ENCODE measurements at places on chromosomes 16 and 17.

- peak; percentile 74 for DNase-seq
These were observed 27.5 kb upstream of the PIK3R6 start for GRCh38 chr17:8894673-8895578.

DNA sequence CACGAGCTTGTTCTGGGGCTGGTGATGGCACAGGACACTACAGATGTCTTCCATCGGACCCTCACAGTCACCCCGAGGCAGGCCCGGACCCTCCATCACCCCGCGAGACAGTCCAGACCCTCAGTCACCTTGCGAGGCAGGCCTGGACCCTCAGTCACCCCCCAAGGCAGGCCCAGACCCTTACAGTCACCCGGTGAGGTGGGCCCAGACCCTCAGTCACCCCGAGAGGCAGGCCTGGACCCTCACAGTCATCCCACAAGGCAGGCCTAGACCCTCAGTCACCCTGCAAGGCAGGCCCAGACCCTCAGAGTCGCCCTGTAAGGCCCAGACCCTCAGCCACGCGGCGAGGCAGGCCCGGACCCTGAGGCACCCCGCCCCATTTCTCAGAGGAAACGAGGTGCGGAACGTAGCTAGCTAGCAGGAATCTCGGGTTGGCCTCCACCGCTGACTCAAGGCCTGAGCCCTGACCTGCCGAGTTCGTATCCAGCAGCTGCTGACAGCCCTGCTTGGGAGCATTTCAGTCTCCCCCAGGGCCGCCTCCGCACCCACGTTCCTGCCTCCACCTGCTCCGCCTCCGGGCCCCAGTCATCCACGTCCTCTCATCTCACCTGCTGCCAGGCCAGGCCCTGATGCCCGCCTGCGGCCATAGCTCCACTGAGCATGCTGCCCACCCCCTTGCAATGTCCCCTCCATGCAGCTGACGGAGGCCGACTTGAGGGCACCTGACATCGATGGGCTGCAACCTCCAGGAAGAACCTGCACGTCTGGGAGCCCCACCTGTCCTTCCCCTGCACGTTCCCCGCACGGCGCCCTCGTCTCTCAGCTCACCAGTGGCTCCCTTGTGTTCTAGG is 28.7 kb downstream of the RPH3AL start:
- no peak for DNase-seq

DNA sequence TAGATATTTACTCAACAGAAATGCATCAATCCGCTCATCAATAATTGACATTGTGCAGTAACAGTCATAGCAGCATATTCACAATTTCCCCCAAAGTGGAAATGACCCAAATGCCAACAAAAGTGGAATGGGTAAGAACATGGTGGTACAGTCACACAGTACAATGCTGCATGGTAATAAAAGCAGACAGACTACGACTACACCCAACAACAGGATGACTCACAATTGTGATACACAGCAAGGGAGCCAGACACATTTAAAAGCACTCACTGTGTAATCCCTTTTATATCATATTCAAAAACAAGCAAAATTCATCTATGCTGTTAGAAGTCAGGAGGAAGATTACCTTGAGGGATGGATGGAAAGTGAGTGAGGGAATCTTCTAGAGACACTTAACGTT is 76.5 kb upstream of the NUDT7 start:
- DNase-seq: no peak

DNA sequence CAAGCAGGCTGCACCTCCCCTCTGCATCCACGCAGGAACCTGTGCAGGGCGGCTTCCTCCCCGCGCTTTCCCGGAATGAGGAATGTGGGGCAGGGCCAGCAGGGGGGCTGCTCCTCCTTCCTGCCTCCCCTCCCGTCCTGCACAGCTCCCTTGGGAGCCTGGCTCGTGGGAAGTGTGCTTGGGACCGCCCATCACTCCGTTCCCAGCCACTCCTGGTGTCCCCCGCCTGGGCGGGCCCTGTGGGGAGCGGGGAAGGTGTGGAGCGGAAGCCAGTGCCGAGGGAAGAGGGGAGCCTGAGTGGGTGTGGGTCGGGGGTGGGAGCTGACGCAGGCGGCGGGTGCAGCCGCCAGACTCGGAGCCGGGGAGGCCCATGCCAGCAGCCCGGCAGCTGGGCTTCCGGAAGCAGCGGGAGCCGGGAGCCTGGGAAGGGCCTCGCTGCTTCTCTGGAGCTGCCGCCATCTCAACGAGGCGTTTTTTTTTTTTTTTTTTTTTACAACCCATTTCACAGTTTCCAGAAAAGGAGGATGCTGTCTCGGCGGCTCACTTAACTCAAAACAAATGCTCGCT is 24.1 kb downstream of the BAHCC1 start:
- peak; percentile 96 for DNase-seq

GRCh38 chr17:78414178-78415162 is 36.0 kb downstream of the PGS1 start:
- DNase-seq: no peak

- no peak for DNase-seq
These were observed 24.0 kb downstream of the SMARCE1 start for GRCh38 chr17:40623419-40624210.

DNA sequence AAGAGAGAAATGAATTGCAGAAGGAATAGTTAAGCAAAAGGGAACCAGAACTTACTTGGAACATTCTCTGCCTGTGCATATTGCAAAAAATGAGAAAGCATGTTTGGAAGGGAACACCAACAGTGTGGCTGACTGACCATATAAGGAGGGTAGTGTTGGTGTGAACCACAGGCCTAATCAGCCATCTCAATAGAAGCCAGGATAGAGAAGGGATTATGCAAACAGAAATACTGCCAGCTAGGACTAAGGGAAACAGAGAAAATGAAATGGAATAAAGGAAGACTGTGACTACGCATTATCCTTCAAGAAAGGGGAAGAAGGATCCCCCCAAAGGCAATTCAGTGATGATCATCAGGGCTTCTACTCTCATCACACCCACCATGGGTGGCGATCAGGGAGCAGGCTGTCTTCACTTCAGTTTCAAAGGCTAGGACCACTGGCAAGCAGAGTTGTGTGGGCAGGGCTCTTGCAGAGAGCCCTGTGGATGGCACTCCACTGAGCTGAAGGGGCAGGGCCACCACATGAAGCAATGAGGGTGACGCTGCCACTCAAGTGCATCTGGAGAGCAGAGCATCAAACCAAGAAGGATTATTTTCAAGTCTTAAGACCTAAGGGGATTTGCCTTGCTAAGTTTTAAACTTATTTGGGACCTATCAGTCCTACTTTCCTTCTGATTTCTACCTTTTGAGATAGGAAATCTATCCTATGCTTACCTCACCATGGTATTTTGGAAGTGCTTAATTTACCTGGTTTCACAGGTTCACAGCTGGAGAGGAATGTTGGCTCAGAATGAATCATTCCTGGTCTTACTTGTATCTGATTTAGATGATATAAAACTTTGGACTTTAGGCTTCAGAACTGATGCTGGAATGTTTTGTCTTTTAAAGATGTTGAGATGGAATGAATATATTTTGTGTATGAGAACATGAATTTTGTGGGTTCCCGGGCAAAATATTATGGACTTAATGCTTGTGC is 140.5 kb downstream of the SSH2 start:
- peak; percentile 41 for DNase-seq

DNA sequence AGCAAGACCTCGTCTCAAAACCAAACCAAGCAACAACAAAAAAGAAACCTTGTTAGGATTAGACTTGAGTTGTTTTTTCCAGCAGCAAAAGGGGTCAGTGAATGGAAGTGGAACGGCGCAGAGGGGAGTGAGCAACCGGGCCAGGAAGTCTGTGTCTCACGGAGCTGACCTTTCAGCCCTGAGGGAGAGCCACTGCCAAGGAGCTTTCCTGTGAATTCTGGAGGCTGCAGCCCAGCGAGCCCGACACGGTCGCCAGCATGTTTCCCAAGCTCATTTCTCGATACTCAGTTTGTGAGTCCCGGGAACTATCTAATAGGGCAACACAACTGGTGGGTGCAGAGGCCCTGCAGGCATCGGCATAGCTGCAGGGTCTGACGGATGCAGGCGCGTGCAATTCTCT is 19.6 kb downstream of the TELO2 start:
- no peak for DNase-seq

DNA sequence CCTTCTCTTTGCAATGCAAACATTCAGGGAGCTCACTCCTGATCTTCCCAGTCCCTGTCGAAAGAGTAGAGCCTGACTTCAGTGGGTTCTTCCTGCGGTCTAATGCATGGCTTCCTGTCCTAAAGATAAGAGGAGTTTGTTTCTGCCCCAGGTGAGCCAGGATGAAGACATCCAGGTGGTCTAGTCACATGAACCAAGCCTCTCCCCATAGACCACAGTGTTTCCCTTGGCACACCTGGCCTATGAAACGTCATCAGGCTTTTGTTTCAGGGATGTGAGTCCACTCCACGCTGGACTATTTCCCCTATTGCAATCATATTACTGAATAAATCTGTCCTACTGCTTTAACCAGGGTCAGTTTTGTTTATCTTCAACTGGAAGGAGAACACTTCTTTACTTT is 21.1 kb downstream of the CES1 start:
- DNase-seq: no peak

DNA sequence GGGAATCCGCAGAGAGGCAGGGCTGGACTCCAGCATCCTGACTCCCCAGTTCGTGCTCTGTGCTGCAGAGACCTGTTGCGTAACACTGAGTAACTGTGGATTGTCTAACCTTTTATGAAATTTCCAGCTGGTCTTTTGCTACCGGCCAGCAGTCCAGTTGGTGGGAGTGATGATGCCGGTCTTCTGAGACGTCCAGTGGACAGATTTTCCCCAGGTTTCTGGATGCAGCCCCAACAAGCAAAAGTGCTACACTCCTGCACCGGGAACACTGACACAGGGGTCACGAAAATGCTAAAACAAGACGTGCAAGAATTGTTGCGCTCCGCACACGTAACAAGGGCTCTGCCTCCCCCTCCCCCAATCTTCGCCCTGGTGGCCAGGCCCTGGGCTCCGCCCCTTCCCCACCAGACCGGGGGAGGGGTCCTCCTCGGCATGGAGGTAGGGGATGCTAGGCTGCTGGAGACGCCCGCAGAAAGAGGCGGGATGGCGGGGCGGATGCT is 701 bp upstream of the MRC2 start:
- peak; percentile 87 for DNase-seq

Measured in AG10803 (cell line).